ENCODE measurements at places on chromosomes 3 and 15.

DNA sequence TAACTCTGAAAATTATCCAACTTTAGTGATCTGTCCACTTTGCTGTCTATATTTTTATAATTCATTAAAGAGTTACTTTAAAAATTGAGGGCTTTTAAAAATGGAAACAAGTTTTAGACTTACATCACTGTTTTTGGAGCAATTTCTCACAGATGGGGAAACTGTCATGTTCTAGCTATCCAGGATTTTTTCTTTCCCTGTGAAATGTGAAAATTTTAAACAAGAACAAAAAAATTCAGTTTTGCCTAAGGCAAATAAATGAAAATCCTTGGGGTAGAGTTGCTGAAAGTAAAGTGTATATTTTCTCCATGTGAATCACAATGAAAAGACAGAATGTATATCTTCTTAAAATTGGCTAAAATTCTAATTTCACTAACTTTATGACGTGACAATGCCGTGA is 553.7 kb downstream of the MCTP2 start:
- no peaks in the 10 kb centered on the region for H3K4me1 ChIP-seq
- no peak overlapping the region for H3K4me3 ChIP-seq
- no peak overlapping the region for H3K27ac ChIP-seq
- no peak for DNase-seq
- no peaks in the 10 kb centered on the region for H3K36me3 ChIP-seq

DNA sequence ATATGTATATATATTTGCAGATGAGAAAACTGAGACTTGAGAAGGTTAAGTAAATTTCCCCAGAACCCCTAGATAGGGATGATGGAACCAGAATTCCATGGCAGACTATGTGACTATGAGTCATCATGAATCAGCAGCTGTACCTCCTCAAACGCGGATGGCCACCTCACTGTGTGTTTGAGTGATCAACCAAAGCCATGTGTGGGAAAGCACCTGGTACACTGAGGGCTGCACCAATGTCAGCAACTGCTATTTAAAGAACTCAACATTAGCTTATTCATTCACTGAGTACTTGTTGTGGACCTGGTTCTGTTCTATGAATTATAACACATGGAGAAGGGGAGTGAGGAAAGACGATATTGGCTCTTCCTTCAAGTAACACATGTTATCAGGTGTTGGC is 377.0 kb downstream of the GAP43 start:
- H3K27me3 ChIP-seq, result no peaks in the 10 kb centered on the region
- H3K36me3 ChIP-seq, result peaks cover 1% of the 10 kb centered on the region
- DNase-seq, result no peak
- peaks cover 3% of the 10 kb centered on the region for H3K4me1 ChIP-seq

DNA sequence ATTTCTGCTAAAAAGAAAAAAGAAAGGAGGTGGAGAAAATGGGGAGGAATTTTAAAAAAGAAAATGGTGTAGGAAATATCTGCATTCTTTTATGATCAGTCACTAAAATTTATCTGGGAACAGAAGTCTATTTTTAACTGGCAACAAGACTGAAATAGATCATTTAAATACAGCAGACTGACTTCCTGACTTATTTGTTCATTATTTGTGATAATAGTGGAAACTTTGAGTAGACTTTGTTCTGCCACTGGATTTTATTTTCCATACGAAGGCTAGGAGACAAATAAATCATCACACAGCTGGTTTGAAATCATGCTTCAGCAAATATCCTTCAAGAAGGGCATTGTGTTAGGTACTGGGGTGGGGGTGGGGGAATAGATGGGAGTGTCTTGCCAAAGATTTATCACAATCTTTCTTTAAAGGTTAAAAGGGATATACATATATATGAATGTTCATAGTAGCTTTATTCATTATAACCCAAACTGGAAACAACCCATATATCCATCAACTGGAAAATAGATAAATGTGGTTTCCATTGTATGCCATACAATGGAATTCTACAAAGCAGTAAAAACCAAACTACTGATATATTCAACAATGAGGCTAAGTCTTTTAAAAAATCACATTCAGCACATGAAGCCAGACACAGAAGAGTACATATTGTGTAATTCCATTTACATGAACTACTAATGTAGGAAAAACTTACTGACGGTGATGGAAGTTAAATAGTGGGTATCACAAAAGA is 4.7 kb upstream of the CLASP2 start:
- no peaks in the 10 kb centered on the region for H3K27me3 ChIP-seq
- H3K4me3 ChIP-seq, result no peak overlapping the region
- no peak overlapping the region for H3K27ac ChIP-seq
- H3K36me3 ChIP-seq, result no peaks in the 10 kb centered on the region

DNA sequence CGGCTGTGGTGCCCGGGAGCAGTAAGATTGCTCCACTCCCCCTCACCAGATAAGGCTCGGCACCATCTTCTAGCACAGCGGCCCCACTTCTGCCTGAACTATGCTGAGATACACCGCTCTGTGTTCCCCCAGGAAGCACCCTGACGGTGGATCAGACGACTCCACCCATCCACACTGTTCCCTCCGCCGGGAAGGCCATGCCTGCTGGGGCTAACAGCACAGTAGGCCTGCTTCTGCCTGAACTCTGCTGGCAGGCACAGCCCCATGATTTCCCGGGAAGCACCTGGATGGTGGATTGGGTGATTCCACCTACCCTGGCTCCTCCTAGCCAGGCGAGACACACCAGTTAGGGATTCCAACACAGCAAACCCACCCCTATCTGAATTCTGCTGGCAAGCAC is 36.3 kb upstream of the PPM1L start:
- H3K27me3 ChIP-seq, result no peaks in the 10 kb centered on the region
- no peak overlapping the region for H3K27ac ChIP-seq
- no peak overlapping the region for H3K4me3 ChIP-seq
- DNase-seq, result no peak
- H3K36me3 ChIP-seq, result no peaks in the 10 kb centered on the region

DNA sequence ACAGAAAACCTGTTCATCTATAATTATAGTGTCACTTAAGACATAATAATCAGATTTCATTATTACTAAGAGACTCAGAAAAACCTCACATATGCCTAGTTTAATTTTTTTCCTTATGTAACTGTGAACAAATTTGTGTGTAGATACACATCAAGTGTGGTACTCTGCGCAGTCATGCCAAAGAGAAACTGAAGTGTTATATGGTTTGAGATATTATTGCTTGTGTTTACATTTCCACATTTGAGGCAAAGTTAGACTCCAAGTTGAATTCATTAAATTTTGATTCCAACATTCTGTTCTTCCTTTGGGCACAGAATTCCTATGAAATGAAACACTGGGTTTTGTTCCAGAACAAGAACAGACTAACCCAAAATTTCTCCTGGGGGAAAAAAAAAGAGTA is 2.2 kb downstream of the MBNL1 start:
- no peaks in the 10 kb centered on the region for H3K36me3 ChIP-seq
- H3K4me1 ChIP-seq, result peaks cover 6% of the 10 kb centered on the region
- H3K27me3 ChIP-seq, result no peaks in the 10 kb centered on the region
- no peak overlapping the region for H3K4me3 ChIP-seq
- no peak overlapping the region for H3K27ac ChIP-seq

DNA sequence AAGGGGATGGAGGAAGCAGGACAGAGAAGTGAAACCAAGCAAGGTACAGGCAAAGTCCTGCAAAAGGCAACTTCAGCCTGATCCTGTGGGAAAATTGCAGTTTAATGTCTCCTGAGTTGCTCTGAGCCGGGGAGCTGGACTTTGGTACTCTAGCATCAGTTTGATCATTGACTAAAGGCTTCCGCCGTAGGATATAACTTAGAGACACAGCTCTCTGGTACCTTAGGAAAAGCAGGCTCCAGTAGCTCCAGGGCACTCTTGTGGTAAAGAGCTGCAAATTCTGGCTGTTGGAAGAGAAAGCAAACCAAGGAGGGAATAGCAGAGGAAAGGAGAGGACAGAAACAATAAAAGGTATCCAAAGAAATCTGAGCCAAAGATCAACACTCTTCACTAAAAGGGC is 521.1 kb downstream of the PLOD2 start:
- H3K4me3 ChIP-seq, result no peak overlapping the region
- no peak for DNase-seq
- H3K27ac ChIP-seq, result no peak overlapping the region
- no peaks in the 10 kb centered on the region for H3K4me1 ChIP-seq
- no peaks in the 10 kb centered on the region for H3K36me3 ChIP-seq

DNA sequence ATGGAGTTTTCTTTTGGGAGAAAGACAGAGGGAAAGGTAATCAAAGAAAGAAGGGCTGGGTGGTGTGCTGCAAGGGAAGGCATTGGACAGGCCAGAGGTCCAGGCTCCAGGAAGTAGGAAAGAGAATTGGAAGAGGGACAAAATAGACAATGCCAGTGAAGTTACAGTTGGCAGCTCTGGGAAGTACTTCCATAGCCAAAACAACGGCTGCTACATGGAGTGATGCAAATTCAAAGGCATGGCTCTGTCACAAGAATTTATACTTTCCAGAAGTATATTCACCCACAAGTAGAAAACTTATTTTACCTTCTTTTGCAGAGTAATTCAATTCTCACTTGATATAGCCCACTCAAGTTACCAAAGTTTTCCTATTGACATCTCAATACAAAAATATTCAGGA is 191.5 kb downstream of the TNIK start:
- H3K27ac ChIP-seq, result no peak overlapping the region
- H3K36me3 ChIP-seq, result no peaks in the 10 kb centered on the region
- DNase-seq, result no peak
- no peak overlapping the region for H3K4me3 ChIP-seq
- peaks cover 8% of the 10 kb centered on the region for H3K4me1 ChIP-seq
- H3K27me3 ChIP-seq, result no peaks in the 10 kb centered on the region

DNA sequence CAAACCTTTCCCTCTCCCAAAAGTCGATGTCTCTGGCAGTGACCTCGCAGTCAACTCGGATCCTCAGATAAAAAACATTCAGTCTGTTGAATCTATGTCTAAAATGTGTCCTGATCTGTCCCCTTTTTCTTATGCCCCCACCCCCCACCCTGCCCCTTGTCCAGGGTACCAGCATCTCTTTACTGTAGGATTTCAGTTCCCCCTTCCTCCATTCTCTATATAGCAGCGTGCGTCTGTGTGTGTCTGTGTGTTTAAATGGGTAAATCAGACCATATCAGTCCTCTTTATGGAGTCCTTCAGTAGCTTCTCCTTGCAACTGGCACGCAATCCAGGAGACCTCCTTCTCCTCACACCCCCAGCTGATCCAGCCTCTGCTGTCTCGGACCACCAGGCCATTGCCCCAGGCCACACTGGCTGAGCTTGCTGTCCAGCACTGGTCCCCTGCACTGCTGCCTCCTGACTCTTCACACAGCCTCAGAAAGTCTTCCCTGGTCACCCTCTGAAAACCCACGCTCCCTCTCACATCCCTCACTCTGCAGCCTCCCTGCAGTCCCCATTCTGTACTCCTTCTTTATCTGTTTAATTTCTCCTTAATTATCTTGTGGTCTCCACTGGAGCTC is 1.5 kb downstream of the LRRK1 start:
- peak overlapping the region; percentile 51 for H3K4me3 ChIP-seq
- no peak for DNase-seq
- no peaks in the 10 kb centered on the region for H3K36me3 ChIP-seq

- no peak overlapping the region for H3K4me3 ChIP-seq
- peak; percentile 57 for DNase-seq
- H3K4me1 ChIP-seq, result no peaks in the 10 kb centered on the region
Measured at GRCh38 chr3:169581633-169582032, 81.9 kb downstream of the MECOM start.

DNA sequence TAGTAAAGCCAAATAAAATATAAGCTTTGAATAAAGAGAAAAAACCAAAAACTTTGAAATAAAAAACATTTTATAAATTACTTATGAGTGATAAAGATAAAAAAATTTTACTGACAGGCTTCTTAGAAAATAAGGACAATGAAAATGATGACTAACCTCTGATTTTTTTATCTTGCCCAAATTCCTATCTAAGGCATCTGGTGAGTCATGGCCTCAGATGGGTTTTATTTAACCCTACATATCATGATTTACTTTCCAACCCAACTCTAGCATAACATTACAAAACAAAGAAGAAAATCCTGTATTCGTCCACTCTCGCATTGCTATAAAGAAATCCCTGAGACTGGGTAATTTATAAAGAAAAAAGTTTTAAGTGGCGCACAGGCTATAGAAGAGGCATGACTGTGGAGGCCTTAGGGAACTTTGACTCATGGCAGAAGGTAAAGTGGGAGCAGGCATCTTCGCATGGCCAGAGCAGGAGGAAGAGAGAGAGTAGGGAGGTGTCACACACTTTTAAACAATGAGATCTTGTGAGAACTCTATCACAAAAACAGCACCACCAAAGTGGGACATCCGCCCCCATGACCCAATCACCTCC is 152.1 kb downstream of the NEK10 start:
- no peak overlapping the region for H3K4me3 ChIP-seq
- H3K27me3 ChIP-seq, result no peaks in the 10 kb centered on the region
- H3K27ac ChIP-seq, result no peak overlapping the region
- DNase-seq, result no peak
- no peaks in the 10 kb centered on the region for H3K4me1 ChIP-seq

- DNase-seq, result no peak
- H3K36me3 ChIP-seq, result no peaks in the 10 kb centered on the region
- no peaks in the 10 kb centered on the region for H3K27me3 ChIP-seq
- H3K4me1 ChIP-seq, result peaks cover 5% of the 10 kb centered on the region
Measured at GRCh38 chr3:10519236-10519635, 13.8 kb upstream of the ATP2B2 start.

DNA sequence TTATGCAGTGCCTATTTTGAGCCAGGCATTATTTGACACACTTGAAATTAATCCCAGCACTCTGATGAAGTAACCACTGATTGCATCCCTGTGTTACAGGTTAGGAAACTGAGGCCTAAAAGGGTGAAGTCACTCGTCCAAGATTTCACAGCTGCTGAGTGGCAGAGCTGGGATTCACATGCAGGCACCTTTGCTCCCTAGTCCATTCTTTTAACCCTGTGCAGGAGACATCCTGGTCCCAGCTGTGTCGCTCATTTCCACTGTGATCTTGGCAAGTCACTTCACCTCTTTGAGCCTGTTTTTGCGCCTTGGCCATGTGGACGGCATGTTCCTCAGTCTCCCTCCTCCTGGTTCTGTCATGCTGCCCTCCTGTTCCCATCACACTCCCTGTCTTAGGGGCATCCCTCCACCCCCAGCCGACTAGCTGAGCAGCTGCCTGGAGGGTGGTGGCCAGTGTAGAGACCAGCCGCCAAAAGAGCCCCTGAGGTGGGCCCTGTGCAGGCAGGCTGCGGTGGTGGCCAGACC is 70.6 kb downstream of the SMAD6 start:
- DNase-seq, result no peak
- peak overlapping the region; percentile 89 for H3K27ac ChIP-seq
- peaks cover 2% of the 10 kb centered on the region for H3K27me3 ChIP-seq

All from neuronal stem cell (in vitro differentiated cells).